ENCODE measurements at places on chromosomes 3 and 15.

- DNase-seq = no peak
Observed at GRCh38 chr15:68302729-68303128, 25.2 kb downstream of the FEM1B start.

GRCh38 chr15:56820333-56820732 lies 87.0 kb upstream of the ZNF280D start:
- no peak for DNase-seq

GRCh38 chr3:126758882-126759281 lies 54.8 kb downstream of the CHCHD6 start:
- DNase-seq = no peak

- DNase-seq = no peak
Observed at GRCh38 chr15:74511583-74511982, 29.4 kb upstream of the ARID3B start.

- DNase-seq = no peak
Observed at GRCh38 chr15:43144512-43144911, 11.1 kb downstream of the TMEM62 start.

- no peak for DNase-seq
Observed at GRCh38 chr15:68424754-68425390, 7.1 kb downstream of the ITGA11 start.
